ENCODE measurements at places on chromosomes 12 and 14. TPM values are rescaled to one million over a fixed set of nuclear protein-coding genes. Genes with fewer than 3 reads are reported as not detected.

DNA sequence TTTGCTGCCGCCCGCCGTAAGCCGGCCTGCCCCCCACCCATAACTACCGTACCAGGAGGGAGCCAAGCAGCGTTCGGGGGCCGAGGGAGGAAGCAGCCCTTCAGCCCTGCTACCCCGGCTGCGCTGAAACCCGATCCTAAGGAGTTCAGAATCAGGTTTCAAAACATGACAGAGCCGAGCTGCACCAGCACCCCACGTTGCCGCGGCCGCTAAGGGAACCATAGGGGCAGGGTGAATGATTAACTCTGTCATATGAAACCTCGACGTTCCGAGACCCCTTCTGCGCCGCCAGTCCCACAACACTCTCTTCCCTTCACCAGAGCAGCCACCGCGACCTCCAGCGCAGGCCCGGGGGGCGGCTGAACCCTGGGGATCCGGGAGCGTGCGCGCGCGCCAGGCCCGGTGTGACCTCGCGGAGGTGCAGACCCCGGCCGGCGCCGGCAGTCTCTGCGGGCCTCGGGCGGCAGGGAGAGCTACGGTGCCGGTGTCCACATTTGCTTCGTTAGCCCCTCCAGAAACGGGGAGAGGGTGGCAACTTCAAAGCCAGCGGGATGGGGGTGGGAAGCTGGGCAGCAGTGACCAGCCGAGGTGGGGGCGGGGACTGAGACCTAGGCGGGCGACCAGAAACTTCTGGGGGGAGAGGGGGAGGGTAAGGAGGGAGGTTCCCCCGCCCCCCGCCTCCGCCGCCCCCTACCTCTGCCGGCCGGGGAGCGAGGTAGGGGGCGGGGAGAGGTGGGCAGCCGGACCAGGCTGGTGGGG lies 1.6 kb downstream of the SIX4 start:
- peak; percentile 36 for ATAC-seq

DNA sequence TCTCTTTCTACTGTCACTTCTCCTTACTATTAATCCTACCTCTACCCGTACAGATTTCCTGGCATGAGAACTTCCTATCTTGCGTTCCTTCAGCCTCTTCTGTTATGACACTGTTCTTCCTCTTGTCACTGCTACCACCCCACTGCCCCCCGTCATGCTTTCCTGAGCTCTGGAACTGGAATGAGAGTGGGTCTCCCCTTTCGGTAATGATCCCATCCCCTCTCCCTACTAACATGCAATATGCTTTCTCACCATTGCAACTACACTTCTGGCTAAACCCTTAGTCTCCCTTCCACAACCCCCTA lies 4.9 kb upstream of the AP1G2 start:
- no peak for ATAC-seq

DNA sequence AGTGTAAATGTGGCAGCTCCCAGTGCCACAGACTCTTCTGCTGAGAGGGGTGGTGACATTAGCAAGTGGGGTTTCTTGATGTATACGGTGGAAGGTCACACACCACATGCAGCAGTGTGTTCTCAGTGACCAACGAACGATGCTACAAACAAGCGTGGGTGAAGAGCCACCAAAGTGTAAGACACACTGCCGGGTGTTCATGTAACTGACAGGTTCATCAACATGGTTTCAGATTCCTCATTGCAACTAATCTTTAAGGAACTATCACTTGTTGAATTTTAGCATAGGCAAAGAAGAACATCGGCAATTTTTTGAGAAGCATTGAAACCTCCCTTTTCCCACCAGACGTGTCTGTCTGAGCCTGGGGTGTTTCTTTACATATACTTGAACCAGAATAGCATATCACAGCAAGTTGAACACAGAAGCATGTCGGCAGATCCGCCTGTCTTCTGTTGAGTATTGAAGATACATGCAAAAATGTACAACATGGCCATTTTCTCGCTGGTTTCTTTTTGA lies 58.8 kb downstream of the PPP2R5C start:
- peak; percentile 13 for ATAC-seq

- no peak for ATAC-seq
Measured at GRCh38 chr12:105946493-105946901, 192.3 kb downstream of the NUAK1 start.

- no peak for ATAC-seq
Measured at GRCh38 chr12:96130396-96131059, 63.6 kb upstream of the ELK3 start.

GRCh38 chr14:41925409-41925808 lies 318.7 kb downstream of the LRFN5 start:
- no peak for ATAC-seq

GRCh38 chr12:68468036-68468435 lies 135.9 kb upstream of the MDM1 start:
- ATAC-seq = no peak

GRCh38 chr12:113962733-113963132 lies 3.4 kb downstream of the RBM19 start:
- no peak for ATAC-seq

DNA sequence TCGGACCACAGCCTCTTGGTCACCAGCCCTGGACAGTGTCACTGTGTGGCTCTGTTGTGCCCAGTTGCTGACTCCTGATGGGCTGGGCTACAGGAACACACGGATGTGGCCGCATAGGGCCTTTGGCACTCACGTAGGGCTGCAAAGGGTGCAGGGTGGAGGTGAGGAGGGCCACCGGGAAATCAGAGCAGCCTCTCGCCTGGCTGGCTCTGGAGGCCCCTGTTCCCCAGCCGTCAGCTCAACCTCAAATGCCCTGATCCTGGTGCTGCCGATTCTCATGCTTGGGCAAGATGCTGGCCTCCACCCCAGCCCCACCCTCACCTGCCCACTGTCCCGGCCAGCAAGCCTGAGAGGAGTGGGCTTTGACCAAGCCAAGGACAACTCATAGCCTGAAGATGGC lies 59.0 kb downstream of the SLC6A12 start:
- no peak for ATAC-seq

- ATAC-seq = no peak
Measured at GRCh38 chr14:48304729-48305128, 629.3 kb upstream of the MDGA2 start.

DNA sequence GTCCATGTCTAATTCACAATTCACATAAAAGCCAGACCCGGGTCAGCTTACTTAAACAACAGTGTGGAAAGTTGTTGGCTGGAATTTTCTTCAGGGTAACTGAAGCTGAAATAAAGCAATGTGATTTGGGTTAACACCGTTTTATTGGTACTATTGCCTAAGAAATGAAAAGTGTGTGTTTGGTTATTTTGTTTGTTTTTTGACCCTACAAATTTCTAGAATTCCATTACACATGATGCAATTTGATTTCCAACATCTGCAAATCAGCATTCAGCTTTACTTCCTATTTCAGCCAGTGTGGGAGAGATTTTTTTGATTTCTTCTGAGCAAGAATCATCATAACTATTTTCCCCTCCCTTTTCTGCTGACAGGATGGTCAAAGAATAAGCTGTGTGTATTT lies 45.7 kb upstream of the CLMN start:
- no peak for ATAC-seq

GRCh38 chr12:53676656-53677015 lies 753 bp upstream of the ATP5MC2 start:
- ATAC-seq = peak; percentile 6

DNA sequence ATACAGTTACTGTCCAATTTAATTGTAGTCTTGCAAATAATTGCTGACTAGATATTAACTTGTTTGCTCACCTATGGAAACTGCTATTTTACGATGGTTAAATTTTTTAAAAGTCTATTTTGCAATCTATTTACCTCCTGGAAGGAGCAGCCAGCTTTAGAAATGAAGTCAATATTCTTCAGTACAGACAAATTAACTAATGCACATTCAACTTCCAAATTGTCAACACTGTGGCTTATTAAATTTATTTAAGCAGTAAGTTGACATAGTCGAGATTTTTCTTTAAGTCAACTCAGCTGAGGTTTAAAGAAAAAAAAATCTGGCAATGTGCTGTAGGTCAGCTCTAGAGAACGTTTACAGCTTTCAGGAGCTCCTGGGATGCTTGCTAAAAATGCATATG lies 221.2 kb downstream of the SSPN start:
- no peak for ATAC-seq

DNA sequence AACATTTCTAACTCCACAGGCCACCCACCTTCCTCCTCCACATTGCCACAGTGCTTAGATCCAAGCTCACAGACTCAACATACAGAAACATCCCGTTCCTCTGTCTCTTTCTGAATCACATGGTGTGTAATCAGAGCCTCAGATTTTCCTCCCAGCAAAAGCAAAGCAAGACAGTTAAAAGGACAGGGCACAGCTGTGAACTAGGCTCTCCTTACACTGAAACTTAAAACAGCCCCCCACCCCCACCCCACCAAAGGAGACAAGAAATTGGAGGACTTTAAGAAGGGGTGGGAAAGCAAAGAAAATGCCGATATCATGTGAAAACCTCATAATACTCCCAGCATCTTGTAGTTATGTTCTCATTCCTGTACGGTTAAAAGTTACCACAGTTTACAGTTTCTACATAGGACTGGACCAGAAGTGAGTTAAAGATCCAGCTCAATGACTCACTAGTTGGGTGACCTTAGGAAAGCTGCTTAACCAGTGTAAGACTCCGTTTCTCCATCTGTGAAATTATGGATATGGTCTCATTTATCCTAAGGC lies 4.8 kb downstream of the YBX3 start:
- no peak for ATAC-seq

DNA sequence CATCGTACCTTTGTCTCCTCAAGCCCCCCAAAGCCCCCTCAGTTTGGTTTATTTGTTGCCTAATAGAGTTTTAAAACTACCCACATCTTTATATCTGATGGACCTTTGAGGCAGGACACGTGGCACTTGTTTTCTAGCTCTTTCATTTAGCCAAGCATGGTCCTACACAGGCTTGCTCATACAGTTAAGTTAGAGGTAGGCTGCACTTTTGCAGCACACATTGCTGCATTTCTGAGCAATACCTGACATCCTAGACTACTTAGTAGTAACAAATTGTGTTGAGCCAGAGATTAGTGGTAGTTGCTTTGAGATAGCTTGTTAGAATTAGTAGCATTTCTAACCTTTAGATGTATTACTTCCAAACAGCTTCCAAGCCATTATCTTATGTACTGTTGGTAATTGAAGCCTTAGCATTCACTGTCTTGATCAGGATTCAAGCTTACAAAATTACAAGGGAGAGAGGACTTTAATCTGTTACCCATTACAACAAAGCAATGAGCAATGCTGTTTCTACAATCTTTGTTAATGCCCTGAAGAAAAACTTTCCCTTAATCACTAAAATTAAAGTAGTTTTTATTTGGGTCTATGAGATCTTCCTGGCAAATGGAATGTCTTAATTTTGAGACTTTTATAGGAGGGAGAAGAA lies 96.6 kb downstream of the WNK1 start:
- ATAC-seq = peak; percentile 58

DNA sequence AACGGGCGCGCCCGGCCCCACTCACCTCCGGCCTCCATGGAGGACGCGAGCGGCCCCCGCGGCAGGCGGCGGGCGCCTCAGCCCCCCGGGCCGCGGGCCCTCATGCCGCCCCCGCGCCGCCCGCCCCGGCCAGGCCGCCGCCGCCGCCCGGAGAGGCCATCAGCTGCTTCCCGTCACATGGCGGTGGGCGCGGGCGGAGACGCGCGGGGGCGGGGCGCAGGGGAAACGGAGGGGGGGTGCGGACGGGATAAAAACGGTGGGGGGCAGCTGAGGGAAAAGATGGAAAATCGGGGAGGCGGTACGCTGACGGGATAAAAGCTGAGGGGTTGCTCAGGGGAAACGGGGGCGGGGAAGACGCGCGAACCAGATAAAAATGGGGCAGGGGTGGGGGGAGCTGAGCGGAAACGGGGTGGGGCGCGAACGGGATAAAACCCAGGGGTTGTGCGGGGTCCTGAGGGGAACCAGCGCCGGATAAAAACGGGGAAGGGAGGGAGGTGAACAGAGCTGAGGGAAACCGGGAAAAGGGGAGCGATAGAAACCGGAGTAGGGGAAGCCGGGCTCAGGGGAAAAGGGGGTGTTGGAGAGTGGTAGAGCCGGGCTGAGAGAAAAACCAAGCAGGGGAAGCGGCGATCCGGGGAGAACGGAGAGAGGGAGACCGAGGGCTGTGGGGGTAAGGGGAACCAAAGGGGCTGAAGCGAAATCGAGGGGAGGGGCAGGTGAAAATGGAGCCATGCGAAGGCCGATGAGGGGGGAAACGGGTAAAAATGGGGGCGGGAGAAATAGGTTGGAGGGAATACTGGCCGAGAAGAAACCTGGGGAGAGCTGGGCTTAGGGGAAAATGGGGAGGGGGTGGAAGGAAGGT lies at the start of gene WSB2:
TSS of gene WSB2 (minus strand) at position 169 of the 862 bp plus-strand sequence. CDS start at position 38, 131 bp downstream.
- peak; percentile 33 for ATAC-seq

DNA sequence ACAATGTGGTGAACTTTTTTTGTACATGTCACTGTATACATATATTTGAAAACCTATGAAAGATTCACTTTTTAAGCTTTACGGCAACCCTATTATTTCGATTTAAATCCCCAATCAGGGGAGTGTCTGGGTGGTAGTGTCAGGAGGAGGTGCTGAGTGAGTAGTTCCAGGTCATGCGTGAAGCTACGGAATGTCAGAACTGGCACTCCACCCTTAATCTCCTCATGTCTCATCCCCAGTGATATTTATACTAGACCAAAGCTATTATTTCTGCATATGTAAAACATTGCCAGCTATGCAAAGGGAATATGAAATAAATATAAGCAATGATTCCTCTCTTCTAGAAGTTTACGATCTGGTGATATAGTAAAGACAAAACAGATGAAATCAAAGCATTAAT lies 12.3 kb downstream of the NR1H4 start:
- no peak for ATAC-seq

The ZNF891 gene
- total RNA-seq = 2.4 TPM

The TAMALIN gene
- 3.5 TPM for total RNA-seq

The NXPH4 gene
- total RNA-seq = 0.34 TPM

The CLEC4A gene
- 2.6 TPM for total RNA-seq

The AQP6 gene
- not detected for total RNA-seq

The CFL2 gene
- 9.2 TPM for total RNA-seq

The CLEC12A gene
- not detected for total RNA-seq

Data from activated T-helper 17 cell treated with anti-CD3 and anti-CD28 coated beads, Interleukin-2, amount 50 U/mL, for 72 hours (primary cell).